ENCODE measurements at places on chromosomes 4 and X.

GRCh38 chrX:14607446-14607985, 78.2 kb downstream of the GLRA2 start:
- no peak for DNase-seq

GRCh38 chr4:100605144-100605543, 87.3 kb upstream of the EMCN start:
- DNase-seq = no peak

DNA sequence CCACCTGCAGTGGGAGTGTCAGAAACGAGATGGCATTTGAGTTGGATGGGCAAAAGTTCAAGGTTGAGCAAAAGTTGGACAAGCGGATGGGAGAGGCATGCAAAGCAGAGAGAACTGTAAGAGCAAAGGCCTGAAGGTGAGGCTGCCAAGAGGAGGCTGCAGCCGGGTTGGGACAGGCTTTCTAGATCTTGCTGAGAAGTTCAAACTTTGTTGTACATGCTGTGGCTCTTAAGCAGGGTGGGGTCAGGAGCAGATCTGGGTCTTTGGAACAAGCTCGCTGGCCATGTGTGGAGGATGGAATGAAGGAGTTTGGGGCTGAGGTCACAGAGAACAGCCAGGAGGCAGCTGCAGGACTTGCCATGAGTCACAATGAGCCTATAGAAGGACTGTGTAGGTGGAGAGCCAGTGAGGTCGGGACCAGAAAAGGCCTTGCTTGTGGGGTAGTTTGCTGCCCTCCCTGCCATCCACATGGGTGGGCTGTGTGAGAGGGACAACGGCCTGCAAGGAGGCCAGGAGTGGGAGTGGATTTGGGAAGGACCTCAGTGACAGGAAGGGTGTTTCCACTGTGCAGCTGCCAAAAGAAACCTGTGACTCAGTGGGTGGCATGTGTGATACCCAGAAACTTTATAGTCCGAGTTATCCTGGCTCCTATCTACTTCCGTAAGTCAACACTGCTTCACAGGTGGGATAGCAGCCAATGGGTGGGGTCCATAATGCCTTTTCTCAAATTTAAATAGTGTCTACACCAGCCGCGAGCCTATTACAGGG, 210.4 kb downstream of the MID1IP1 start:
- DNase-seq = peak; percentile 27

DNA sequence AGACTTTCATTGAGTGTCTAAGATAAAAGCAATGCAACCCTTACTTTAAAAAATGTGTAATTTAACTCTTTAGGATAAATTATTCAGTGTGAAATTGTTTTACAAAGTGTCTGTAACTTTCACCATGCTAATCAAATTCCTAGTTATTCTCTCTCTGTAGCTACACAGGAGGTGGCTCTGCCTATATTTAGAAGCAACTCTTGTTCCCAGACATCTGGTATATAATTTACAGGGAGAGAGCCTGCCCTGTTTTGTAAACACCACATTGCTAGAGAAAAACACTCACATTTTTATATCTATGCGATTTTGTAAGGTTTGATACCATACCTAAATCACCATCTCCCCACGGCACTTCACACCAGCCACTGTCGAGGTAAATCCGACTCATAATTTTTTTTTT, 35.5 kb upstream of the SPATA4 start:
- DNase-seq = no peak

DNA sequence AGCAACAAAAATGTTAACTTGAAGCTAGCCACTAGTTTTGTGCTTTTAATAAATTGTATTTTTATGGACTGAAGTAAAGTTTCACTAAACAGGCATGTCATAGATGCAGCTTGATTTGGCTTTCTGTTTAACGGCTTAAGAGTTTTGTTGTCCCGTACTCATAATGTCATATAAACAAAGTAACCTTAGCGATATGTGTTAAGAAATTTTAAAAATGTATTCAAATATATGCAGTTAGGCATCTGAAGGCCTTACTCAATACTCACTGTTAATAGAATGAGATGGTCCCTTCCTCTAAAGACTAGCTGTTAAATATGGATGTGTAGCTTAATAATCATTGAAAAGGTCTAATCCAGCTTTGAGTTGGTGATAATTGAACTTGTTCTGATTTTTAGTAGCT, 1.0 kb upstream of the SCLT1 start:
- DNase-seq = no peak

DNA sequence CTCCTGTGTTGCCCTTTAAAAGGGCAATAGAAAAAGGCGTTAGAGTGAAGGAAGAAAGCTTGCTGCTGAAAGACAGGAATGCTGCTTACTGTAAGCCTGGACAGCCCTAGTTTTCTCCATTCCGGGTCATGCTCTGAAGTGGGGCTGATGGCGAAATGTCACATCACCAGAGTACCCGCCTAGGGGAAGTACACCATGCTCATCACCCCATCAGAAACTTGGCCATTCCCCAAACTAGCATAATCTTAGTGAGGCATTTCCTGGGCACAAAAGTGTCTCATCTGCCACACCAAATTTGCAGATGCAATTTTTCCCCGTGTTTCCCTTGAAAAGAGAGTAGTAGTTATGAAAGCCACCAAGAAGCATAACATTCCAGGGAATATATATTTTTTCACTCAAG, 47.8 kb upstream of the CAMK2D start:
- DNase-seq = peak; percentile 48

- no peak for DNase-seq
These were observed 18.2 kb downstream of the ANKRD50 start for GRCh38 chr4:124694306-124694705.

DNA sequence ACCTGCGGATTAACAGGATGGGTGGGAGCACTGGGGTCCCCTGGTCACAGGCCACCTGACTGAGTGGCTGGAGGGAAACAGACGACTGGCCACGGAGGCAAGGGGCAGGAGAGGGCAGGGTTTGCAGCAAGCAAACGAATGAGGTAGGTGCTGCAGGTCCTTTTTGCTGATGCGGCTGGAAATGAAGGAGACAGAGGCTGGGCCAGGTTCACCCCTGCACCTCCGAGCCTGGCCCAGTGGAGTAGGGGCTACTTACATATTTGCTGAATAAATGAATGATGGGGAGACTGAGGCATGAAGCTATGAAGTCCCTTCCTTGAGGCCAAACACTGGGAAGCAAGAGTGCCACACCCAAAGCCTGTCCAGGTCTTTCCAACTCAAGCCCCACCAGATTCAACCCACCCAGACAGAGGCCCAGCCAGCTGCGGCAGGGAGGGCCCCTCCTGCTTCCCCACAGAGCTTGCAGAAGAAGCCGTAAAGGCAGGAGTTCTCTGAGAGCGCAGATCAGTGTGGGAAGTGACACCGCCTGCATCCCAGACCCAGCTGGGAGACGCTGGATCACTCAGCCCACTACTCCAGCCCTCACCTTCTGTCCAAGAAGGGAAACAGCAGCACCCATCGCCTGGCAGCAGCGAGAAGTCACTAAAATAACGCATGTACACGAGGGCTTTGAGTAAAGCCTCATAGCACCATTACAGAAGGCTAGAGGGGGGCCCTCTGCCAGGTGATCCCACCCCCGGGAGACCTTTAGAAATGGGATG, 36.1 kb upstream of the C4orf50 start:
- DNase-seq = no peak

- no peak for DNase-seq
These were observed 79.3 kb upstream of the SHOX start for GRCh38 chrX:551306-551705.

GRCh38 chrX:31227250-31227649, 155.4 kb upstream of the FTHL17 start:
- no peak for DNase-seq

- DNase-seq = no peak
These were observed 376.0 kb downstream of the RAB28 start for GRCh38 chr4:13108096-13108495.

GRCh38 chrX:9335251-9335650, 129.6 kb upstream of the TBL1X start:
- no peak for DNase-seq

GRCh38 chr4:150827226-150827625, 187.9 kb downstream of the LRBA start:
- DNase-seq = no peak

- DNase-seq = peak; percentile 25
These were observed 98.3 kb upstream of the MAML3 start for GRCh38 chr4:140252141-140252741.

DNA sequence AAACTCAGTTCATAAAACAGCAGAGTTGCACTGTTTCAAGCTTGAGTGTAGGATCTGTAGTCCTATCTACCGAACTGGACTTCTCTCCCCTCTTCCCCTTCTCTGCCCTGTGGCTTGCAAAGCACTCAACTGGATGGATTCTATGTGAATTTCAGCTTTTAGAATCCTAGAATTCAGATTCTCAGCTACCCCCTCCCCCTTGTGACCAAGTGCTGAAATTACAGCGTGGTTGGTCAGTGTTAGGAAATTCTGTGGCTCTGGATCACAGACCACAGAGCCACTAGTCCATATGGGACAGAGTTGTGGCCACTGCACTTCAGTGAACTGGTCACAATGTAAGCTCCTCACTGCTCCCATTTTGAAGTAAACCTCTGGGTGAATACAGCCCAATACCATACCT, 64.6 kb upstream of the TRPC5 start:
- no peak for DNase-seq

GRCh38 chr4:170581322-170581721, 491.6 kb upstream of the AADAT start:
- no peak for DNase-seq

DNA sequence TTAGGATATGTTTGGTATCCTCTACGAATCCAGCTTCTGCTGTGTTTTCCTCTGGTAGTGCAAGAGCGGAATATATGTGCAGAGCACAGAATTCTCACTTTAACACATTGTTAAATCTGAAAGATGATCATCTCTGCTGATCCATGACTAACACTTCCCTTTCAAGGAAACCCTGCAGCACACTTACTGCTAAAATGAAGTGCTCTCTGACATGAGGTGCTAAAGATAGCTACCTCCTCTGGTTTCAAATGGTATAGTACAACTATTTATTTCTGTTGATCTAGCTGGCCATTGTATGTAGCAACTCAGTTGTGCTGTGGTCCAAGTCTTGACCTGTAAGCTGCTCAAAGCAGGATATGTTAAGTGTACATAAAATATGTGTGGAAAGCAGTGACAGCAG, 162.4 kb upstream of the FMR1 start:
- no peak for DNase-seq

- DNase-seq = no peak
These were observed 361.9 kb upstream of the RASGEF1B start for GRCh38 chr4:81833576-81833975.

- no peak for DNase-seq
These were observed 10.4 kb downstream of the RELL1 start for GRCh38 chr4:37675587-37676290.

DNA sequence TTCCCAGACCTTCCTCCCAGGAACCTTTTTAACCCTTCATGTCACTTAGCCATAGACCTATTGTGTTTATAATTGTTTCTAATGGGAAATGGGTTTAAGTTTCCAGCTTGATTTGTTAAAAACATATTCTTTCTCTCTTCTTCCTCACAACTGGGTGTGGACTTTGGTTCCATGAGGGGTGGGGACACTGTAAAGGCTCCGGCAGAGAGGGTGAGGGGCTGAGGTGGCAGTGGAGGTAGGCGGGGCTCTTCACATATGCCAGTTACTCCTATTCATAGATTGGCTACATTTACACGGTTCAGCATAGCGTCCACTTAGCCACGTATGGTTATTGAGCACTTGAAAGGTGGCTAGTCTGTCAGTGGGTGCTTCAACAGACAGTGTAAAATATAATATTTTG, 7.8 kb downstream of the INTS6L start:
- DNase-seq = no peak

- peak; percentile 84 for DNase-seq
These were observed 2.9 kb upstream of the FAT1 start for GRCh38 chr4:186726426-186727168.

DNA sequence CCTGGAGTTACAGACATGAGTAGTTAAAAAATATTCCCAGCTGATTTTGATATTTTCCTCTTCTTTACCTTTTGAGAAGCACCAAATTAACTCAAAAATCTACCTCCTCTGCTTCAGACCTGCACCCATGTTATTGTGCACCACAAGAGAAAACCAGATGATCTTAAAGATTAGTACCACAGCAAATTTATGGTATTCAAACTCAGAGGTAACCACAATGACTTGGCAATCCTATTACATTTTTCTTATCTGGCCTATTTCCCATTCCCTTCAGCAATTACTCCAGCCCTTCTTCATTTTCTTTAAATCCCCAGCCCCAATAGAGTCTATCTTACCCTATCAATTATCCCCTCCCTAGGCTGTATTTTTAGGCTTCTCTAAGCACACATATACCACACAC, 535.1 kb downstream of the FAT4 start:
- no peak for DNase-seq

- DNase-seq = no peak
These were observed 165.1 kb downstream of the CFAP299 start for GRCh38 chr4:80500613-80501012.
